ENCODE measurements at places on chromosomes 7 and 10.
A peak's percentile ranks its signal among the peaks of the same experiment; 100 is the strongest.

- DNase-seq, result no peak
Measured at GRCh38 chr7:10908600-10908999, 65.1 kb upstream of the PHF14 start.

DNA sequence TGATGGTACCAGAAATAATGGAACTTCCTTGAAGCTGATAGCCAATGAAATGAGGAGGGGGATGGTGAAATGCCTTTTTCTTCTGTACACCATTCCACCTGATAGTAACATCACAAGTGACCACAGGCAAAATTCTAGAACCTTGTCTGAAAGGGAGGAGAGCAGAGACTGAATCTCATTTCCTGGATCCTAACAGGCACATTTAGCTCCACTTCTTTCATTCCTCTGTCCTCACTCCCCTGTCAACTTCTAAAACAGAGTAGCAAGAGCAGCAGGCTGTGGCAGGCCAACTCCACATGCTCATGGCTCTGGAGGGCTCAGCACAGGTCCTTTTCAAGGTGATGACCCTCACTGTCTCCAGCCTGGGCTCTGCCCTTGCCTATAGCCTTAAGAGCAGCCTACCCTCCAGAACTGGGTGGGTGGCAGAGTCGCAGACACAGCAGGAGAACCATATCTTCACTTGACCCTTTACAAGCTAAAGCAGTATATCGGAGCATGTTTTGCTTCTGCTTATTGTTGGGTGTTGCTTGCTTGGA, at the start of gene LRRC18:
TSS of gene LRRC18 (minus strand) at position 51 of the 536 bp plus-strand sequence. CDS start 25,685 bp downstream, outside the sequence.
- DNase-seq, result no peak

GRCh38 chr7:92964141-92964540, 127.8 kb upstream of the CDK6 start:
- DNase-seq, result no peak

DNA sequence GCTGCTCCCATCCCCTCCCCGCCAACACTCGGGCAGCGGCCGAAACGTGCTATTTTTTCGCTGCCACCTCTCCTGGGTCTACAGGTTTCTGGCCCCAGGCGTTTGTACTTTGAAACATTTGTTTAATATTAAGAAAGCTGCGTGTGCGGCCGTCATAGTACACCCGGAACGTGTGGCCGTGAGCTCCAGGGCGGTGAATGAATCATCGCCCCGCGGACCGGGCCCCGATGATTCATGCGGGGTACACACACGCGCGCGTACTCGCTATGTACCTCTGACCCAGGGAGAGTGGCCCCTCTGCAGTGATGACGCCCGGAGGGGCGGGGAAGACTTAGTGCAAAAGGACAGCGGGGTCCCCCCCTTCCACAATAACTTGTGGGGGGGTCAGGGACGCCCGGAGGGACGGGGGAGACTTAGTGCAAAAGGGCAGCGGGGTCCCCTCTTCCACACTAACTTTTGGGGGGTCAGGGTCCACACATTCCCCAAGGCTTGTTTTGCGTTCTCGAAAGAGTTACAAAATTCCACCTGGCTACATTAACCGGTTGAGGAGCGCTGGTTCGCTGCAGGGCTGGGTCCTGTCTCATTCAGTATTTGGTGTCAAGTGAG, 56.5 kb upstream of the PCGF5 start:
- DNase-seq, result peak; percentile 63

- no peak for DNase-seq
Measured at GRCh38 chr7:139791316-139791715, 13.5 kb upstream of the HIPK2 start.

DNA sequence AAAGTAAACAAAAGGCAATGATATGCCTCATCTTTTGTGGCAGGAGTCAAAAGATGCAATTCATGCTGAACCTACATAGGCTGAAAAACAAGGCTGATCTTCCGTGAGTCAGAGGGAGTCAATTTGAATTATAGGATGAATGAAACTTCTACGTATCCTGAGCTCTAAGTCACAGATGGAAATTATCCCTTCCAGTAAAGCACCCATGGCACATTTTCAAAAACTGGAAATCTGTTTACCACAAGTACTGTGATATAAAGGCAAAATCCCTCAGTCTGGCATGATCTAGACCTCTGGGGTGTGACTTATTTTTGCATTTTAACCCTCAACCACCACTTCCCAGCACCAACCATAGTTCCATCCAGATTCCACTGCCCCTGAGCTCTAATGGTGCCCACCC, 69.6 kb downstream of the NRG3 start:
- no peak for DNase-seq

- no peak for DNase-seq
Measured at GRCh38 chr10:119853574-119853973, 19.1 kb downstream of the MCMBP start.

DNA sequence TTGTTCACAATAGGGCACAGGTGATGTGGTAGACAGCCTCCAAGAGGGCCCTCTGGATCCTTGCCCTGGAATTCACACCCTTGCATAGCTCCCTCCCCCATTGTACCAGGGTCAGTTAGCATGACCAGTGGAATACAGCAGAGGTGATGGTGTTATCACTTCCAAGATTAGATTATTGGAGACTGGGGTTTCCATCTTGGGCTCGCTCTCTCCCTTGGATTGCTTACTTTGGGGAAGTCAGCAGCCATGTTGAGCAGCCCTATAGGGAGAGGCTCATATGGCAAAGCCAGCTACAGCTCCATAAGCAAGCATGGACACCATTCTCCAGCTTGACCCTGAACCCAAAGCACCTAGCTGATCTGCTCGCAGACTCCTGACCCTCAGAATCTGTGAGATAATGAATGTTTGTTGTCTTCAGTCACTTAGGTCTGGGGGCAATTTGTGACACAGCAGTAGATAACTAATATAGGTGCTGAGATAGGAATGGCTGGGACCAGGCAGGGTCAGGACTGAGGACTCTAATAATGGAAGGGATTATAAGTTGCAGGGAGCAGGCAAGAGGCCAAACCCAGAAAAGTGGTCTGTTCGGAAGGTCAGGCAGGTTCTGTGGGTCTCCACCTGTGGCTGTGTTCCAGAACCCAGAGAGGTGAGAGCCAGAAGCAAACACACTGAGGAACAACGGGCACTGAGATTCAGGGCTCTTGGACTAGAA, 22.9 kb downstream of the TBXAS1 start:
- no peak for DNase-seq

GRCh38 chr7:129616530-129616929, 5.0 kb downstream of the NRF1 start:
- no peak for DNase-seq

DNA sequence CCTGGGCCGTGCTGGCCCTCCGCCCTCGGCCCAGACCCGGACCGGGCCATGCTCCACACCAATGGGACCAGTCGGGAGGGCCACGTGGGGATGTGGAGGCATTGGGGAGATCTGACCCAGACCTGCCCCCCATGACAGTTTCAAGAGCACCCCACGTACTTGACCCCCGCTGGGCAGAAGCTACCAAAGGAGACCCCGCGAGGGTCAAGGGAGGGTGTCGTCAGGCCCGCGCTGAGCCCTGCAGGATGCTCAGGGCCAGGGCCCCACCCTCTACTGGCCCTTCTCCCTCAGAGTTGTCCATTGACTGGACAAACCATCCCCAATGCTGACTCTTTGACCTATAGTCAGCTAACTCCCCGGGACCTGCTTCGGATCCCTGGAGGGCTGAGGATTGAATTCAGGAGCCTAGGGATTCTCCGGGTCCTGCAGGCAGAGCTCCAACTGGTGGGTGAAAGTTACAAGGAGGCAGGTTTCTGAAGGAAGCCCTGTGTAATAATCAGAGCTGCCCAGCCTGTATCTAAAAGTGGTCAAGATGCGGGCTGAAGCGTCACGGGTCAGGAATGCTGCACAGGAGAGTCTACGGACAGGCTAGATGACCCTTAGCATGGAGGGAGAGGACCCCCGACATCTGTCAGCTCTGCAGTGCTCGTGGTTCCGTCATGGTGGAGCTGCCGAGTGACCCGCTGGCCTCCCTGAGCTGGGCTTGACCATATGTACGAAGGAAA, 498 bp upstream of the CALHM2 start:
- DNase-seq, result no peak

- DNase-seq, result no peak
Measured at GRCh38 chr10:90167174-90168064, 466.0 kb downstream of the KIF20B start.

GRCh38 chr7:155594163-155594732, 47.9 kb upstream of the CNPY1 start:
- no peak for DNase-seq

DNA sequence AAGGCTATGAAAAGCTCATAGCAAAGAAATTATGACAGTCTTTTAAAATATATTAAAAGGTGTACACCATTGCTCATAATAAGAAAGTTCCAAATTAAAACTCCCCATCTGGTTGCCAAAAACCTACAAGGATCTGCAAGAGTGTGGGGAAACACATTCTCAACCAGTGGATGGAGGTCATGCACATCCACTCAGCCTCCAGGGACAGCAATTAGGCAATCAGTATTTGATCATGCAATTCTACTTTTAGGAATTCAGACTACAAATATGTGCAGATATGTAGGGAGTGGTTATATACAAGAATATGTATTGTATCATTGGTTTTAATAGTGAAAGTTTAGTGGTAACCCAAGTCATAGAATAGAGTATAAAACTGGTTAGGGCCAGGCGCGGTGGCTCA, 157.8 kb downstream of the FGFR2 start:
- DNase-seq, result no peak

- DNase-seq, result no peak
Measured at GRCh38 chr7:100022621-100023020, 7.2 kb downstream of the ZKSCAN1 start.

DNA sequence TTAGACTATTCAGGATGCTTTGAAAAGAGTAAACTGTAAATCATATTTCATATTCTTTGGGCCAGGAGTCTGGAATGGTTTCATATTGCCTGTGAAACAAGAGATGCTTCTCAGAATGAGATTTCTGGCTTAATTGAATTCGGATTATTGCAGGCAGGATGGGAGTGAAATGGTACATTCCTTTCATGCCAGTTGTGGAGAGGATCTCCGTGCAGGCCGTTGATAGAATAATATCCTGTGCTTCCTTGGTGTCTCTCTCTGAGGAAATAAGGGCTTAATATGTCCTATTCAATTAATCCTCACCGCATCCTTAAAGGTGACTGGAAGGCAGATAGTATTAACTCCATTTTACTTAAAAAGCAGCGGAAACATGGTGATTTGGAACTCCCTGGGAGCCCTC, 56.6 kb downstream of the CUX1 start:
- no peak for DNase-seq

DNA sequence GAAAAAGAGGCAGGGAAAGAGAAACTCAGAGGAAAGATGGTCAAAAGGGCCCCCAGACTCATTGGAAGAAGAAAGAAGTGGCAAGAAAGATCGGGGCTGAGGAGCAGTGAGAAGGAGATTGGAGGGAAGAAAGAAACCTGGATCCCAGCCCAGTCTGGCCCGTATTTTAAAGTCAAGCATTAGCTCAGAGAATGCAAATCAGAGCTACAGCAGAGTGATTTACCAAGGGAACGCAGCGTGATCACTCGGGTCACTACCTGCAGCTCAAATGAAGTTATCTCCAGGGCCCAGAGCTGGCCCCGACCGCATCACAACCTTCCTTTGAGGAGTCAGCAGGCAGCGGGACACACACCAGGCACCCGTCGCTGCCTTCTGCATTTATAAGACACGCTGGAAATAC, 72.8 kb downstream of the CARD11 start:
- DNase-seq, result no peak

DNA sequence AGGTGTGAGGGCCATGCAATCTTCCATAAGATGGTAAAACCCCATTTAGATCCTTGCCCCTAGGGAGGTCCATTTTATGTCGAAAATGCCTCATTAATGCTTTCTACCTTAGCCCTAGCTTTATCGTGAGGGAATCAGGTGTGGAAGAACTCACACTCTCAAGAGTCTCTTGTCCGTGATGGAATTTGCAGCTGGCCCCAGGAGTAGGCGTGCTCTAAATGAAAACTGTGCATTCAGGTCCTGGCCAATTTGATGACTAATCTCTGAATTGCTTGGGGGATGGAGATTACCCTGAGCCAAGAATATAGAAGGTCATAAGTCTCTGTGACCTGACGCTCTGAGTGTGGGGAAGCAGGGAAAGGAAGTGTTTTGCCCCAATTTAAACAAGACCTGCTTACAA, 6.6 kb downstream of the C10orf90 start:
- DNase-seq, result no peak

DNA sequence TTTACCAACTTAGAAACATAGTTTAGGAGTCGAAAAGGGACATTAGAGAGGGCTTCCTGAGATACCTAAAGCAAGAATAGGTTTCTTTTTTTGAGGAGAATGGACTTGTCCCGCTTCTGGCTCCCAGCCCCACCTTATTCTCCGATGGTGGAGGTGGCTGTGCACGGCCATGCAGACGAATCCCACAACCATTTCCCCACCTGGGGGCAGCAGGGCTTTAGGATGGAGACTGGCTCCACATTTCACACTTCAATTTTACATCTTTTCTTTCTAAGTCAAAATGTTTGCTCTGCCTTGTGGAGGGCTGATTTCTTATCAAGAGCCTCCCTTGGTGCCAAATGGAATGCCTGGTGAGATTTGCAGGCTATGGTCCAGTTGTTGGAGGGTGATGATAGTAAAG, 118.5 kb downstream of the GLRX3 start:
- DNase-seq, result no peak

GRCh38 chr10:28947171-28947570, 269.9 kb downstream of the BAMBI start:
- DNase-seq, result no peak

DNA sequence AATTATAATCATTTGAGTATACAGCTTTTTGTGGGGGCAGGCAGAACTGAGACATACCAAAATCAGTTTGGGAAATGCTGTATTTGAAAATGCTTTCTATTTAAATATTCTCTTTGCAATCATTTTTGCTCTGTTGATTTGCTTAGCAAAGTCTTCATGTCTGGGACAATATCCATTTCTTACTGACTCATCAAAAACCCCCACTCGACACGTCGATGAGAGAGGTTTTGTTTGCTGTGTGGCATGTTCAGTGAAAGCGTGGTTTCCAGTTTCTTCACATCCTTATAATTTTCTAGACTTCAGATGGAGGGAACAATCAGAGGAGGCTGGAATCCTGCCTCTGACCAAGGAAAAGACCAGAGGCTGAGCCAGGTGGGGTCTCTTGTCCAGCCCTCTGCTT, 28.9 kb downstream of the HTRA1 start:
- DNase-seq, result no peak

GRCh38 chr10:115777646-115778045, 495.4 kb downstream of the GFRA1 start:
- DNase-seq, result no peak

Data from stimulated activated CD8-positive, alpha-beta memory T cell treated with anti-CD3 and anti-CD28 coated beads, Interleukin-2, amount 100 ng/mL, for 1 hour (primary cell).